ENCODE measurements at places on chromosomes 1 and 21. TPM values are rescaled to one million over a fixed set of nuclear protein-coding genes. Genes with fewer than 3 reads are reported as not detected.

DNA sequence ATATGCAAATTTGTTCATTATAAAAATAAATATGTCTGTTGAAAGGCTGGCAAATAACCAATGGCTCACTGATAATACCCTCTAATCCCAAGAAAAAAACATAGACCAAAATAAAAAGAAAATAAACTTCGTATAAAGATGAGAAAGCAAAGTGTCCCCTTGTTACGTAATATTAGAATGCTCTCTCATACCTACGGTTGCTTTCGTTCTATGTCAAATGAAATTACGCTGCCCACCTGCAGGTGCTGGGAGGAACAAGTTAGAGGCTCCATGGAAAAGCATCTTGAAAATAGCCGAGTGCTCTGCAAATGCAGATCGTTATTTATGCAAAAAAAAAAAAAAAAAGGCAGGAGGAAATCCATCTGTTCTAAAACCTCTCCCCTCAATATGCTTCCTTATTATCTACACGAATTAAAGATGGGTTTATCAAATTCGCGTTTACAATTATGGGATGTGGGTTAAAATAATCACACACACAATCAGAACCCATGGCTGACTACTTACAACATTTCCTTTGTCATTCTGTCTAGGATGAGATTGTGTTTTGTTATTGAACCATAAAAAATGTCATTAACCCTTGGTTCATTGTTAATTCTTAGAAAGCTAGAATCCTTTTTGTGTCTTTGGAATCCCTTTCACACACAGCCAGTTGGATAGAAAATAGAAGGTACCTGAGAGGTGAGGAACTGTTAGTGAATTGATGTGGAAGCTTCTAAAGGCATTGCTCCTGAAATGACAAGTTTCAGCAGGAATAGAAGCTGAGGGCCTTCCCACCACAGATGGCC is 268.6 kb downstream of the SETD4 start:
- no peak for DNase-seq

The LRRC53 gene
- not detected for total RNA-seq

- DNase-seq, result no peak
Observed at GRCh38 chr1:174795806-174796205, 203.9 kb upstream of the CACYBP start.

GRCh38 chr1:210728437-210729149 is 399.9 kb downstream of the HHAT start:
- DNase-seq, result no peak

- no peak for DNase-seq
Observed at GRCh38 chr1:51345300-51345687, 14.9 kb upstream of the TTC39A start.

The GABRD gene
- total RNA-seq, result not detected

The GJA5 gene
- not detected for total RNA-seq

DNA sequence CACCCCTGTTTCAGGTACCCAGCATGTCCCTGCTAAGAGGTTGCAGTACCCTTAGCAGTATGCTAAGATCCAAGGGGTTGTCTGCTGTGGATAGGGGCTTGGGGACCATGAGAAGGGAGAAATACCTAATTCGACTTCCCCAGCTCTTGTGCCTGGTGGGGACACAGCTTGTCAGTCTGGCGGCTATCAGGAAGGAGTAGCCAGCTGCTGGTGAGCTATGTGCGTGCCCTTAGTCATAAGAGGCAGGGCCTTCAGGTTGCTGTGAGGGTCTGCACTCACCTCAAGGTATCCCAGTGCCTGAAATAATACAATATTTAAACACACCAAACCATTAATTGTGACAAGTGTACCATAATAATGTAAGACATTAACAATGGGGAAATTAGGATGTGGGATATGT is 205.1 kb upstream of the SGIP1 start:
- DNase-seq, result no peak

GRCh38 chr1:53116307-53116810 is 26.1 kb downstream of the SLC1A7 start:
- DNase-seq, result no peak

GRCh38 chr1:116501125-116501869 is 69.5 kb downstream of the CD58 start:
- no peak for DNase-seq

The CRYBG2 gene
- total RNA-seq, result not detected

The MYOG gene
- not detected for total RNA-seq

The CYP2J2 gene
- total RNA-seq, result not detected

The CCSAP gene
- total RNA-seq, result 5.7 TPM

GRCh38 chr1:160090760-160091159 is 7.7 kb downstream of the IGSF8 start:
- DNase-seq, result no peak

DNA sequence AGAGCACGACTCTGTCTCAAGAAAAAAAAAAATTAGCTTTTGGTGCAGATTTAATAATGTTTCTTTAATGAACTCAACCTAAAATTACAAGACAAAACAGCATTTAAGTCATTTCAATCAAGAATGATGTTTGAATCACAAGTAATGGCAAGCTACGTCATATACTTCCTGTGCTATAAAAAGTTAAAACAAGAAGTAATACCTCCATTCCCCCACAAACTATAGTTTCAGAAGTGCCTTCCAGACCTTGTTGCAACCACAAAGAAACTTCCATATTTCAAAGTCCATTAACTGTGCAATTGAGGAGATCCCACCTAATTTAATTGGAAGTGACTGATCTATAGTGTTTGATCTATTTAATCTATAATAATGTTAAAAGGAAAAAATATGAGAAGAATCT is 15.1 kb downstream of the NRDC start:
- no peak for DNase-seq

DNA sequence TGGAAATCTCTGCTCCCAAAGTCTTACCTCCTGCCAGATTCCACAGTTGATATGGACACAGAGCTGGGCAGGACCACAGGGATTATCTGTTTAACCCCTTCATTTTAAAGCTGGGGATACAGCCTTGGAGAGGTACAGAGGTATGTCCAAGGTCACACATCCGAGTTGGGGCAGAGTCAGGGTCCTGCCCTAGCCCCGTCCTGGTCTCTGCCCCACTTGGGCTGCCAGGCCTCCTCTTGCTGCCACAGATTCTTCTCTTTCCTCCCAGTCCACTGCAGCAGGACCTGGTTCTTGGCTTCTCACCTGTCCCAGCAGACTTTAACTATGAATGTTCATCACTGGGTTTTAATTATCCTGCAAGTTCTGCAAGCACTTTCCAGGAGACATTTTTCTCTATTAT is 258.3 kb downstream of the MATN1 start:
- no peak for DNase-seq

- DNase-seq, result no peak
Observed at GRCh38 chr1:26582053-26582835, 52.7 kb downstream of the RPS6KA1 start.

DNA sequence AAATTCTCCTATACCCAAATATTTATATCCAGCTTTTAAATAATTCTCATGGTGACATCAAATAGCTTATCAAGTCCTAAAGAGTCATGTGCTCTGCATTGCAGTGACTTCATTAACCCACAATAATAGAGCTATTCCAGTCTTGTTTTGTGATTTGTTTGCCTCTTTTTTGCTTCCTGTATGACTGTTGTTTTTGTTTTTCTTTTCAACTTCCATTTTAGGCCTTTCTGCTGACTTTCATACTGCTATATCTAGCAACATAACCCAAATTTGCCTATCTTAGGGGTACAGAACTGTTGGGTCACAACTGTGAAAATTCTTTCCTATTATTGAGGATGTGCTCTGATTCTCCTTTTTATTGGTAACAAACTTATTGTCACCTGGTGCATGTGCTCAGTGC is 30.3 kb downstream of the SPATA17 start:
- DNase-seq, result no peak

GRCh38 chr1:160134791-160135572 is 16.4 kb upstream of the ATP1A4 start:
- no peak for DNase-seq

- DNase-seq, result no peak
Observed at GRCh38 chr1:66386712-66387111, 147.2 kb upstream of the SGIP1 start.

The FAM110D gene
- total RNA-seq, result not detected

- DNase-seq, result peak; percentile 11
Observed at GRCh38 chr21:37866027-37866426, 50.2 kb downstream of the KCNJ6 start.

The OR6N1 gene
- not detected for total RNA-seq

- DNase-seq, result no peak
Observed at GRCh38 chr1:35111106-35111505, 31.9 kb downstream of the ZMYM1 start.

The F3 gene
- 11.2 TPM for total RNA-seq

DNA sequence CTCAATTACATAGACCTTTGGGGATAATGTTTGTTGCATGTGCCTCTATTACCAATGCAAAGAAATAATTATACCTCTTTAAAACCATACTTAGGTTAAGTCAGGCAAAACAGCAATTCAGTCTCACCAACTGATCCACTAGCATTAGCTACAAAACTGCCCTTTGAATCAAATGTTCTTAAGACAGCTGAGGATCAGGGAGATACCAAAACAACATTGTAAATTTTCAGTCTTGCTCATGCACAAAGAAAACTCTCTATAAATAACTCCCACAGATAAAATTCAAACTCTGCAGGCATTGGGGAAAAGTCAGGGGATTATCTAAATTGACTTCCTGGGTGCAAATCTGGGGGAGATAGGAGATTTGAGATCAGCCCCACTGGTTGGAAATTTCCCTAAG is 100.9 kb upstream of the DPT start:
- DNase-seq, result no peak

The CZIB gene
- total RNA-seq, result 52.6 TPM

DNA sequence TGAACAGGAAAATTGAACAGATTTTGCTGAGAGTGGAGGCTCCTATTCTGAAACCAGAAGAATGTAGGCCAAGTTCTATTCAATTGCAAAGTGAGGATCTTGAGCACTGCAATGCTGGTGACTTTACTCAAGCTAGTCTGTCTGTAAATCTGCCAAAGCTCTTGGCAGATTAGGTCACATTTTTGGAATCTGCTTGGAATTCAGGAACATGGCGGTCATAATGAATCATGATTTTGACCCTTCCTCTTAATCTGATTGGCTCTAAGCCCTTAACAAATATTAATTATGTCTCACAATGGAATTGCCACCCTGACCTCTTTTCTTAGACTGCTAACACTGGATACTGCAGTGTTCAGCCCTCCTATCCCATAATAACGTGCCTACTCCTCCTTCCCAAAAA is 7.2 kb upstream of the GNG12 start:
- no peak for DNase-seq

- DNase-seq, result no peak
Observed at GRCh38 chr1:61092642-61093041, 10.3 kb downstream of the NFIA start.

The WDR47 gene
- 25.7 TPM for total RNA-seq

Data from osteocyte (in vitro differentiated cells).